Right hindlimb (tissue), 1 donor: ENCODE measurements at places on chromosomes 11 and 22.

DNA sequence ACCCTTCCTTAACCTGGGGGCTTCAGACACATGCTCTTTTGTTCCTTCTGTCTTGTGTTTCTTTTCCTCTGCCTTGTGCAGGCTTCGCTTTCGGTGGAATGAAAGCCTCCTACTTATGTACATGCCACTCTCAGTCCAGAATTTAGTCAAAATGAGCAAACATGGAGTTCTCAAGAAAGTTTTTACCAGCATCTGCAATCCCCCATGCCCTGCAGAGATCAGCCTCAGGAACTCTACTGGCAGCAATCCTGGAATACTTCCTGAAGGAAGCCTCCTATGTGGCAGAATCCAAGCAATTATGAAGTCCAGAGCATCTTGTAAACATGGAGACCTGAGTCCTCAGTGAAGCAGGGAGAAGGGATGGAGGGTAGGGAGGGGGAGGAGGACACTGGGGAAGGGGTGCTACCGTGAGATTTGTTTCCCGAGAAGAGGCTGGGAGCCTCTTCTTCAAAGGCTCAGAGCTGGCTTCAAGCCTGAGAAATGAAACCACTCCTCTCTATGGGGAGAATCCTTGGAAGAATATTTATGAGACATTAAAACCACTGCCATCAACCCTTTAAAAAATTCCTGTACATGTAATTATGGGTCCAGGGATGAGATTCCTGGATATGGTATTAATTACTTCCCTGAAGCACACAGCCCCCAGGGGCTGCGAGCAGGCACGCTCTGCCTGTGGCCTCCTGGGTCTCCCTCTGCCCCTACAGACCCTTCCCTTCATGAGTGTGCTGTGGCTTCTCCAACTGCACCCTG is 58.4 kb downstream of the TENM4 start:
- no peak for DNase-seq

DNA sequence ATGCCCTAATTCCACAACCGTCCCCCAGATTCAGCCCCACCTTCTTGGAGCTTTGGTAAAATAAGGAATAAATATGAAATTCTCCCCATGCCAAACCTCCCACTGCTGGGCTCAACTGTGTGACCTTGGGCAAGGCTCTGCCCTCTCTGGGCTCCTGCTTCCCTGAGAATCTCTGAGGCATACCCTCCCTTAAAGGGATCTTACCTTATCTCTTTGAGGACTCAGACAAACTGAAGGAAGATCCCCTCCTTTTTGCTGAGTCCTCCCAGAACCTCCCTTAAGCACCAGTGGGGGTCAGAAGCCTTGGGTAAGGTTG is 2.7 kb downstream of the CD248 start:
- no peak for DNase-seq

- DNase-seq: no peak
Measured at GRCh38 chr22:46914481-46914880, 152.0 kb downstream of the TBC1D22A start.

- no peak for DNase-seq
Measured at GRCh38 chr11:57358543-57358961, 20.4 kb downstream of the P2RX3 start.

DNA sequence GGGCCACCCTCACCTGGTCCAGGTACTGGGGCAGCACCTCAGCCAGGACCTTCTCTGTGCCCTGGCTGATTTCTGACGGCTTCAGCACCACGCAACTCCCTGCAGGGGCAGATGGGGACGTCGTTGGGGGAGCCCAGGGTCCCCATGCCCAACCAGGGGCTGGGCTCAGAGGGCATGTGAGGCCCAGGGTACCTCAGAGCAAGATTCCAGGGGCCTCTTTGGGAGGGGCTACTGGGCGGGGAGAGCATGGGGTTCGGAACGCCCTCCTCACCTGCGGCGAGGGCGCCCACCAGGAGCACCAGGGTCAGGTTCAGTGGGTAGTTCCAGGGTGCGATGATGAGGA is 8.1 kb downstream of the ALDH3B2 start:
- no peak for DNase-seq

DNA sequence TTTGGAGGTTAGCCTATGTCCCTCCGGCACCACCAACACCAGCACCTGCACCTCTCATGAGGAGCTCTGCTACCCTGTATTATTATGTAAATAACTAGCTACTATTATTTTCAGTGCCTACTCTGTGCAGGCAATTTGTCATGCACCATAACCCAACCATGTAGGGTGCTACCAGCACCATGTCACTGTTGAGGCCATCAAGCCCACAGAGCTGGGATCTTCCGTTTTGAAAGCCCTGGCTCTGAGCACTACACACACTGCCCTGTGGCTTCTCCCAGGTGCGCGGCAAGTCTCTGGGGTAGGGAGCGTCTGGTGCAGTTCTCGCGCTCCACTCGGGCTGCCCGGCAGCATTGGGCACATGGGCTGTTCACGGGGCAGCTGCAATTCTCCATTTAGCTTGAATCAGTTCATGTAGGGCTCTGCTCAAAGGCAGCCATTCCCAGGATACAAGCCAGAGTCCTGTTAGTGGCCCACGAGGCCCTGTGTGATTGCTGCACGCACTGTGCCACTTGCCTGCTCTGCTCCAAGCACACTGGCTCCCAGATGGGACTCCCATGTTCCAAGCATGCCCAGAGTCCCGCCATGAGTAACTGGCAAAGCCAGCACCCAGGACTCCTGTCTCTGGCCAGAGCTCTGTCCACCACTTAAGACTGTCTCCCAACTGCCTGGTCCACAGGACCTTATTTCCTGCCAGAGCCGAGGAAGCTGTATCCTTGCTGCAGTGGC is 42.5 kb upstream of the CDON start:
- no peak for DNase-seq

- DNase-seq: no peak
Measured at GRCh38 chr22:21697880-21698279, 32.1 kb downstream of the PPIL2 start.

DNA sequence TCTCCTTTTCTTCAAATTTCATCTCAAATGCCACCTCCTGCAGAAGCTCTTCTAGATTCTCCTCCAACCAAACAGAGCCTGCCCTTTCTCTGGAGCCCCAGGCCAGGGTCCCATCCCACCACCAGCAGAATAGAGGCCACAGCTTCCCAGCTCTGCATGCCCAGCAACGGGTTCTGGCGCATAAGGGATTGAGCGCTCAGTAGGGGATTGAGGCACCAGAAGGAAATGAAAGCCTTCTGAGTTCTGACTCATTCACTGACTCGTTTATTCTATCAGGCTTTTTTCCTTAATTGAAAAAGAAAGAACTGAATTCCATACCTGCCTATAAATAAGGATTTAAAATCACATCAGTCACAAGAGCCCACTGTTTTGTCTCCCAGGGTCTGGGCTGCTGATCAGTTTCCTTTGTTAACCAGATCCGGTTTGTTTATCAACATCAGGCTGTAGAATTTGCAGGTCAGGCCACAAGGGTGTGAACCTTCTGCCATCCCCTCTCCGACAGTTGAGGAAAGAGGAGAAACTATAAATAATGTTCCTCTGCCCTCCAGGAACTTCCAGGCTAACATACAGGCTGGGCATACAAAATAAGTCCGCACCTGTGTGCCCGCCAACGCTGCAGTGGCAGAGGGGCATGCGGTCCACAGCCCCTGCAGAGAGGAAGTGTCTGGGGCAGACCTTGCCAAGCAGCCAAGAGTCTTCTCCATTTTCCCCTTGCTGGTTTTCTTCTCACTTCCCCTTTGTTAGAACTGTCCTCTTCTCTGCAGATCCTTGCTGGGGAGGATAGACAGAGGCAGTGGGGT is 63.5 kb upstream of the PRDM11 start:
- DNase-seq: no peak

DNA sequence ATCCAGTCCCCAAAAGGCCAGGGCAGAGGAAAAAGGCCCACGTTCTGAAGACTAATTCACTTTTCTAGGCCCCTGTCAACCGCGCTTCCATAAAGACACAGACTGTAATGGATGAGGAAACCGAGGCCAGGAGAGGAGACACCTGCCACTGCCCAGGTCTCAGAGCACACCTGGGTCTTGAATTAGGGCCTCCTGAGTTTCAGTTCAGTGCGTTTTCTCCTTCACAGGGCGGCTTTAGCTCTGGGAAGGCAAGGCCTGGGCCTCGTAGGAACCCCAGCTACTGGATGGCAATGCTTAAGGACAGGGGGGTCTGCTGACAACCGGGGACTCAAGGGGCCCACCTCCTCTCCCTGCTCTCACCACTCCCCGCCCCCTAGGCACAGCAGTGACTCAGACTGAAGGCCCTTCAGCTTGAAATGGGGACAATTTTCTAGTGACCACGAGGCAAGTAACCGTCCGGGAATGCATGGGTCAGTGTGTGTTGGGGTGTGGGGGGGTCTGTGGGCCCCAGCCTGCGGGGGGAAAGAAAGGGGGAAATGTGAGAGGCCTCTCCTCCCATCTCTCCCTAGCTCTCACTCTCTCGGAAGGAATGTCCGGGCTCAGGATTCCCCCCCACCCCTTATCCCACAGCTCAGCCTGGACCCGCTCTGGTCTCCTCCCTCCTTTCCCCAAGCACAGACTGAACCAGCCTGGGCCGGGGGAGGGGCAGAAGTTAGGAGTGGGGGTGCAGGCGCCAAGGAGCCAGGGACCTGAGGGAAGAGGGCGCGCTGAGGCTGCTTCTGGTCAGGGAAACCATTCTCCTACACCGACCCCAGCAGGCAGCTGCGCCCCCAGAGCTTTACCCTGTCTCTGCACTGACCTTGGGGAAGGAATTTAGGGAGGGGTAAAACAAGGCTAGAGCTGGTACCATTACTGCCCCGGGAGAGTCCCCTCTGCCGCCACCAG is 17.2 kb downstream of the CREB3L1 start:
- peak; percentile 82 for DNase-seq

- no peak for DNase-seq
Measured at GRCh38 chr22:49676230-49676629, 151.4 kb downstream of the BRD1 start.

GRCh38 chr22:46078241-46079092 is 71.9 kb upstream of the PPARA start:
- peak; percentile 52 for DNase-seq

GRCh38 chr11:117642835-117643234 is 154.2 kb downstream of the DSCAML1 start:
- no peak for DNase-seq

GRCh38 chr11:19258641-19259230 is 18.0 kb upstream of the E2F8 start:
- DNase-seq: no peak

GRCh38 chr11:12767577-12767976 is 93.4 kb downstream of the TEAD1 start:
- DNase-seq: no peak

DNA sequence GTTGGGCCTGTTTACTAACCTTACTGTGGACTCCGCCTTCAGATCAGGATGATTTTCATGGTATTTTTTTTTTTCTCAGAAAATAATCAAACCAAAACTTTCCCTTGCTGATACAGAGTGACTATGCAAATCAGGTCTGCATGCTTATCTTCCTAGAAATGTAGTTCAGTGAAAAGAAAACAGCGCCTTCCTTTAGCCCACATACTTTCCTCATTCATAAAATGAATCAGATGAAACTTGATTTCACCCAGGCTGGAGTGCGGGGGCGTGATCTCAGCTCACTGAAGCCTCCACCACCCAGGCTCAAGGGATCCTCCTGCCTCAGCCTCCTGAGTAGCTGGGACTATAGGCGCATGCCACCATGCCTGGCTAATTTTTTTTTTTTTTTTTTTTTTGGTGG is 26.0 kb downstream of the ZNRF3 start:
- no peak for DNase-seq
